ENCODE measurements at places on chromosomes 5 and 9.

GRCh38 chr9:93231716-93232115 is 47.8 kb downstream of the WNK2 start:
- no peak for DNase-seq

DNA sequence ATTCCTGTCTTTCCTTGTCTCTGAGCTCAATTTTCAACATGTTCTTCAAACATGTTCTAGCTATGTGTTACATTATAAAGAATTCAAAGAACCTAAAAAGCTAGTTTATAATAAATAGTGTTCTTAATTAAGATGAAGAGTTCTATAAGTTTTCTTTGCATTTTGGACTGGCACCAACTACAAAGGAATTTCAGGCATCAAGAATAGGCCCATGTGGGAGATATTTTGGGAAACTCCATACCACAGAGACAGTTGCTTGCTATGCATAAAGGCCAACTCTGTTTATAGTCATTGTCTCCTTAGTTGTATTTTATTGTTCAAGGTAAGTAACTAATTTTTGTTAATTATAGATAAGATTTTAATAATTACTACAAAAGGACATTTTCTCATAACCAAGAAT is 4.5 kb downstream of the SLF1 start:
- no peak for DNase-seq

- no peak for DNase-seq
Observed at GRCh38 chr5:61245486-61245885, 83.2 kb upstream of the SMIM15 start.

- DNase-seq, result no peak
Observed at GRCh38 chr5:125160787-125161502, 414.5 kb upstream of the ZNF608 start.

GRCh38 chr5:34657274-34657921 is 1.3 kb downstream of the RAI14 start:
- DNase-seq, result no peak

DNA sequence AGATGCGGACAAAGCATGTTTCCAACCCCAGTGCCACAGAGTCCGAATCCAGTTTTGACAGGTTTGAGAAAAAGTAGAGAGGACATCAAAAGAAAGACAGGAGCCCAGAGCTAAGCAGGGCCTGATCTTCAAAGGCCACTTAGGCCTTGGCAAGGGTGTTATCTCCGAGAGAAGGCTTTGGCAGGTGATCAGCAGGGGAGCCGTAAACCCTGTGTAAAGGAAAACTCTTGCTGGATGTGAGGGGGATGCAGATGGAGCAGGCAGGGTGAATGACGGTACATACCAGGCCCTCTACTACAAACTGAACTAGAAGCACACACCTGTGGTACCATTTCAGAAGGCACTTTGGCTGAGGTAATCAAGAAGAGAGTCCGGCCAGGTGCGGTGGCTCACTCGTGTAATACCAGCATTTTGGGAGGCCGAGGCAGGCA is 1.4 kb upstream of the HNRNPH1 start:
- DNase-seq, result no peak

- DNase-seq, result no peak
Observed at GRCh38 chr5:64509828-64510227, 4.0 kb downstream of the RGS7BP start.

- no peak for DNase-seq
Observed at GRCh38 chr5:173496129-173496882, 120.1 kb downstream of the BOD1 start.

DNA sequence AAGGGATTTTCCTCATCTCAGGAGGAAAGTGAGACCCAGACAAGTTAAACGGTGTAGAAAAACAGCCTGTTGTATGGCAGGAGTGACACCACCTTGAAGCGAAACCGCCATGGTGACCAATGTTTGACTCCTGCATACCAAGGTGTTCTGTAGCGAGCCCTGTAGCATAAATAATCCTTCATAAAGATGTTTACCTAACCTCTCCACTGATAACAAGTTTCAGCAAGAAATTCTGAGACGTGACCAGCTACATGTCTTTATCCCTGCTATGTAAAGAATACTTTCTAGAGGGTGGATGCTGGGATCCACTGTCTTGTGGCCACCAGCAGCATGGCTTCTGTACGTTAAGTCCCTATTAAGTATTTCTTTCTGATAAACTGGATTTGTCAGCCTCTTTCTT is 148.1 kb downstream of the MPDZ start:
- DNase-seq, result no peak

DNA sequence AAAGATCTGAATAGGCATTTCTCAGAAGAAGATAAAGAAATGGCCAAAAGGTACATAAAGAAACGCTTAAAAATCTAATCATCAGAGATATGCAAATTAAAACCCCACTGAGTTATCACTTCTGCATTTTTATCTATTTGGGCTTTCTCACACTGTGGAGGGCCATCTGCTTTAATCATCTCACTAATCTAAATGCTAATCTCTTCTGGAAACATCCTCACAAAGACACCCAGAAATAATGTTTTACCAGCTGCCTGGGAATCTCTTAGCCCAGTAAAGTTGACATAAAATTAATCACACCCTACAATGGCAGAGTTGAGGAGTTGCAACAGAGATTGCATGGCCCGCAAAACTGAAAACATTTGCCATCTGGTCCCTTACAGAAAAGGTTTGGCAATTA is 407.9 kb upstream of the CYLC2 start:
- no peak for DNase-seq

DNA sequence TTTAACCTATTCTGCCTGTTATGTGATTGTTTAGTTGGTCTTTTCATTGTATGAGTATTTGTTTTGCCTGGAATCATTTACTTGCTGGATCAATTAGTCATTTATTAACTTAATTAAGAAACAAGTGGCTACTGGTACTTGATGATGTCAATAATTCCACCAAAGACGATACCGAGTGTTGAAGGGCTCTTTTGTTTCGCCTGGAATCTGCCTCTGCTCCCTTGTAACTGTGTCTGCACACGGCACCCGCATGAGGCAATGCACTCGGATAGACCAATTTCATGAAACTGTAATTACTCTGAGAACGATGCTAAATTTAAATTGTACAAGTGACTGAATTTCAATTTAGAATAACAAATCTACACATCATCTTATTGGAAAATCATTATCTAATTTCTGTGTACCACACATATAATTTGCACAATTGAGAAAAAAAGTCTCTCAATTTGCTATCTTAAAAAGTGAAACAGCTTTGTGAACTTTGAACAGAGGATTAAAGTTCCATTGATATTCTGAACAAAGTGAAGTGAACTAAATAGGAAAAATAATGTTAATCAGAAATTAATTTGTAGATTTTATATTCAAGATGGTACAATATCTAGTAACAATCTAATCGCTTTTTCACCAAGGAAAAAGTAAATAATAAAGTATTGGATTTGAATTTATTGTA is 143.2 kb downstream of the CTNND2 start:
- no peak for DNase-seq

DNA sequence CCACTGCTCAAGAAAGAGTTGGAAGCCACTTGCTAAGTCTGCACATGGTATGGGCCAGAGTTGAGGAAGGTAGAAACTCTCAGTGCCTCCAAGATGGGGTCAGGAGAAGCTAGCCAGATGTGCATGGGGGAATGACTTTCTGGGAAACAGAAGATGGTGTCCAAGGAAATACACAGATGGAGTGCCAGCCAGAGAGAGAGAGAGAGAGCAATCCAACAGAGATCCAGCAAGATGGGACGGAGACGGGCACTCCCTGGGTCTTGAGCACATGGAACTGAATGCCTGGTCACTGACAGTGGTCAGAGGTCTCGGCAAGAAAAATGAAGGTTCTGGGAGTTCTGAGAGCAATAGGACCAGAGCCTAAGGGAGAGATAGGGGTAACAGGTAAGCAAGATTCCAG is 82.1 kb downstream of the SH3TC2 start:
- DNase-seq, result no peak

DNA sequence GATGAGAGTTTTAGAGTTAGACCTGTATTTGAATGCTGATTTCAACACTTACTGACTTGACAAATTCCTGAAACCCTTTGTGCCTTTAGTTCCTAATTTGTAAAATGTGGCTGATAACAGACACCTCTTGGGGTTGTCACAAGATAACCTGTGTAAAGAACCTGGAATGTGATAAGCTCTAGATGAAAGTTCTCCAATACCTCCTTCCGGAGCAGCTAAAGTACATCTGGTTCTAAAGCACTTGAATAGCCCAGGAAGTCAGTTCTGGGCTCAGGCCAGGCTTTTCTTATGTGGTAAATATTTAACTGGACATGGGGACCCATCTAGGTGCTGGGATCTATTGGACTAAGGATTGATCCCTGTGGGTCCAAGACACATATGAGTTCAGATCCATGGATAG is 310.8 kb upstream of the ADAMTSL1 start:
- no peak for DNase-seq

DNA sequence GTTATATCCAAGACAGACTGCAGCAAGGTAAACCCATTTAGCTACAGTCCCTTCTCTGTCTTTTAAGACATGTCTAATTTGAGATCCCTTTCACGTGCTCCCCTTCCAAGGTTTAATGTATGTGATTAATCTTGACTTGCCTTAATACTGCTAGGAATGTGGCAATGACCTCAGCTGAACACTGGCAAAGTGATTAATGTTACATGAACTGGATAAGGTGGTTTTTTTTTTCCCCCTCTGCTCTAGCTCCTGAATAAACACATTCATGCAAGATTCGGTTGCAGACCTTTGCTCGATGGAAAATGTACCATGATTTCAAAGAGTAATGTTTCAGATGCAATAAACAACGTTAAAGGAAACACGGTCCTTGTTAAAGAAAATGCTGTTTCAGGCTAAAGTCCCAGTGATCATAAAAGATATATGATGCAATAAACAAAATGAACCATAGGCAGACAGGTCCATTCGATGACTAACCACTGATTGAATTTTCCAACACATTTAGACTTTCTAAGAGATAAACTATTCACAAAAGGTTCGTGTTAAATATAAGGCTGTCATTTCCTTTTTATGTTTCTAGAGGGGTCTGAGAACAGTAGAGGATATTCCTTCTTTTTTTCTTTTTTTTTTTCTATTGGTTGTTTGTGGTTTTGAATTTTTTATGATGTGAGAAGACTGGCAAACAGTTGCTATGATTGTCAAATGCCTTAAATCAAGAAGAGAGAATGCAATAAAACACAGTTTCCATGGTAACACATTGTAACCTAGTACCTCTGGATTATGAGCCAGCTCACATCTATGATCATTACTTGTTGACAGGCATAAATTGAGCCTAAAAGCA is 44.7 kb upstream of the ZNF608 start:
- DNase-seq, result no peak

- no peak for DNase-seq
Observed at GRCh38 chr5:62386824-62387223, 16.9 kb downstream of the DIMT1 start.

- DNase-seq, result no peak
Observed at GRCh38 chr9:77507212-77507961, 140.7 kb downstream of the GNA14 start.

DNA sequence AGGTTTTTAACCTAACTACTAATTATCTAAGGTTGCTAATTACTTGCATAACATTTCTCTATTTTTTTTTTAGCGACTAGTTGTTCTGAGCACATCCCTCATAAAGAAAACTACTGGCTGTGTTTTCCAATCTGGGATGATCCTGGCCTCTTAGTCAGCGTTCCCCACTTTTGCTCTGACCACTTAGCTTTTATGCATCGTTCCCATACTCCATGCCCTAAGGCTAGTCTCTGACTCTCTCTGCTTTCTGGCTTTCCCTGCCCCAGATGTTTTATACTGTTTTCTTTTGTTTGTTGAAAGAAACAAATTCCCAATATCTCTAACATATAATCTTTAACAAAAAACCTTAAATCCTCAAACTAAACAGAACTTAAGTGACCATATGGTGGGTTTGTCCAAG is 217.9 kb downstream of the SPATA31D1 start:
- DNase-seq, result no peak

DNA sequence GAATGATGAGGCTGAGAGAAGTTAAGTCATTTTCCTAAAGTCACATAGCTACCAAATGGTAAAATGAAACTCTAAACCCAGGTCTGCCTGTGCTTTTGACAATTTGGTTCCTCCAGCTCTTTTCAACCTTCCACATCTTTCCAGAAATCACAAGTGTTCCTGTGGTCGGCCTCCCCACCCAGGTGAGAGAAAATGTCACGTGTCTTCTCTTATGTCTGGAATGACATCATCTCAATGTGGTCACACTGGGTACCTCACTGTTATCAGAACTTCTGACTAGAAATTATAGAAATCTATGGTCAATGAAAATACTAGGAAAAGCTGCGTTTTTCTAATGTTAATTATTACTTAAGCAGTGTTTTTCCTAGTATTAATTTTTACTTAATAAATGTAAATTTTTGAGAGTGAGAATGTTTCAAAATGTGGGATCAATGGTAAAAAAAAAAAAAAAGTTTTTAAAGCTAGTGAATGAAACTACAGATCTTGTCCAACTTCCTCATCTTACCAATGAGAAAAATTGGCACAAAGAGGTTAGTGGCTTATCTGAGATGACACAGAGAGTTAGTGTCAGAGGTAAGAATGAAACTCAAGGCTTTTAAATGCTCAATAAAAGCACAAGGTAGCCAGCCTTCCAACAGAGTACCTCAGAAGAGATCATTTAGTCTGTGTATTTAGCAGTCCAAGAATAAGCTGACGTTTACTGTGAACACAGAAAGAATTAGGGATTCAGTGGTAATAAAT is 228.7 kb upstream of the NR4A3 start:
- peak; percentile 4 for DNase-seq

- no peak for DNase-seq
Observed at GRCh38 chr5:169390265-169390664, 89.3 kb upstream of the SLIT3 start.

- DNase-seq, result peak; percentile 70
Observed at GRCh38 chr5:31232273-31232888, 38.9 kb downstream of the CDH6 start.

GRCh38 chr5:175738126-175738525 is 80.3 kb downstream of the HRH2 start:
- DNase-seq, result no peak

DNA sequence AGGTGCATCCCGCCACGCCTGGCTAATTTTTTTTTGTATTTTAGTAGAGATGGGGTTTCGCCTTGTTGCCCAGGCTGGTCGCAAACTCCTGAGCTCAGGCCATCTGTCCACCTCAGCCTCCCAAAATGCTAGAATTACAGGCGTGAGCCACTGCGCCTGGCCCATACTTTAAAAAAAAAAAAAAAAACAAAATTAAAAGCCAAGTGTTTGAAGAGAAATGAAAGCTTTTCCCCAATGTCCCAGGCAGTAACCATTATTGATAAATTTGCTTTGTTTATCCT is 9.5 kb downstream of the PRRC2B start:
- DNase-seq, result no peak

GRCh38 chr5:8329773-8330172 is 460.8 kb downstream of the MTRR start:
- DNase-seq, result peak; percentile 41

- no peak for DNase-seq
Observed at GRCh38 chr5:168299372-168299771, 7.9 kb downstream of the WWC1 start.

DNA sequence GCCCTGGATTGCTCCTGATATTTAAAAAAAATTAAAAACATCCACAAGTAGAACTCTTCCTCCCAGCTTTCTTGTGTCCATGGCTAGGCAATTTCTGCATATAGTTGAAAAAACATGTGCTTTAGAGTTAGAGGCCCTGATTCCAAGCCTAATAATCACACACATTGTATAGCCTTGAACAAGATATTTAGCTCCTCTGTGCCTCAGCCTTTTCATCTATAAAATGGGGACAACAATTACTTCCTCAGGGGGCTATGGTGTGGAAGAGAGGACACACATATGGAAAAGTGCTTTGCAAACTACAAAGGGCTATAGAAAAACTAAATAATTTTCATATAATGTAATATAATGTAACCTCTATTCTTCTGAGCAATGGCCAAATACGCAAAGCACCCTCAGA is 23.0 kb upstream of the CDK5RAP2 start:
- no peak for DNase-seq

GRCh38 chr5:84393969-84394368 is 9.3 kb upstream of the EDIL3 start:
- peak; percentile 13 for DNase-seq
